ENCODE measurements at places on chromosomes 1 and 21. TPM values are rescaled to one million over a fixed set of nuclear protein-coding genes. Genes with fewer than 3 reads are reported as not detected.

Gene KIF26B
- total RNA-seq = 0.95 TPM

Gene NBPF26
- 6.2 TPM for total RNA-seq

Gene YBX1
- total RNA-seq = 911 TPM

Gene AXDND1
- total RNA-seq = not detected

Gene IVL
- 10.2 TPM for total RNA-seq

Gene CLIC6
- total RNA-seq = not detected

Gene C1QB
- not detected for total RNA-seq

Gene LMX1A
- not detected for total RNA-seq

Gene OR2T33
- not detected for total RNA-seq

Gene MRAP
- total RNA-seq = not detected

Gene ANXA9
- total RNA-seq = 0.31 TPM

Measured in hair follicular keratinocyte (primary cell).